ENCODE measurements at places on chromosomes 4 and X. TPM values are rescaled to one million over a fixed set of nuclear protein-coding genes. Genes with fewer than 3 reads are reported as not detected.

GRCh38 chr4:96993560-96993959 lies 1149.7 kb downstream of the STPG2 start:
- no peak for DNase-seq

- DNase-seq = no peak
These were observed 322.7 kb downstream of the PDHA2 start for GRCh38 chr4:96162636-96163035.

GRCh38 chrX:70134116-70134477 lies 850 bp downstream of the IGBP1 start:
- DNase-seq = no peak

DNA sequence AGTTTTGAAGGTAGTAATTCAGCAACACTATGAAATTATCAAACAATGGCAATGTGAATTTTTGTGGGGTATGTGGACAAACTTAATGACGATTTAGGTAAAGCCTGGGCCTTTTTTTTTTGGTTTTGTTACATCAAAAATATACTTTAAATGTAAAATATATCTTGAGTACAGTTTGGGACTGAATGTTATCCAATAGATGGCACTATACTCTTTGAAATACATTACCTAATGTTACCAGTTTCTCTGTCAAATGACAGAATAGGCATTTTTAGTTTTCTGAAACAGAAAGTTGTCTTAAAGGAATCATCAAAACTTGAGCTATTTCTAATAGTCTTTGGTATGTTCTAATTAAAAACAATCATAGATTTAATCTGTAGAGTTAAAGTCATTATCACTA lies 1651.9 kb downstream of the C4orf33 start:
- no peak for DNase-seq

The TEX11 gene
- total RNA-seq = not detected

The SLC10A4 gene
- total RNA-seq = 3.9 TPM

The OTUD6A gene
- total RNA-seq = not detected

The TCEAL7 gene
- total RNA-seq = 86.6 TPM

DNA sequence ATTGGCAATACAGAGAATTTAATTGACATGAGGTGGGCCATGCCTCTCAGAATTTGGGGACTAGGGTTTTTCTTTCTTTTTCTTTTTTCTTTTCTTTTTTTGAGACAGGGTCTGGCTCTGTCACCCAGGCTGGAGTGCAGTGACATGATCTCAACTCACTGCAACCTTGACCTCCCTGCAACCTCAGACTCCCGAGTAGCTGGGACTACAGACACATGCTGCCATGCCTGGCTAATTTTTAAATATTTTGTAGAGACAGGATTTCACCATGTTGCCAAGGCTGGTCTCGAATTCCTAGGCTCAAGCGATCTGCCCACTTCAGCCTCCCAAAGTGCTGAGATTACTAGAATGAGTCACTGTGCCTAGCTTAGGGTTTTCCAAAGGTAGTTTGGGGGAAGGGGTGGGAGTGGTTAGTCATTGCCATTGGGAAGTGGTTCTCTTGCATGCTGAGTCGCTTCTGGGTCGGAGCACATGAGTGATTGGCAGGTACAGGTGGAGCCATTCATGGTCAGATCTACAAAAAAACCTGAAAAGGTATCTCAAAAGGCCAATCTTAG lies 54.5 kb downstream of the MID2 start:
- no peak for DNase-seq

The GABRB1 gene
- total RNA-seq = 158 TPM
